ENCODE measurements at places on chromosomes 1 and 21. TPM values are rescaled to one million over a fixed set of nuclear protein-coding genes. Genes with fewer than 3 reads are reported as not detected.

GRCh38 chr1:111920221-111921024, 69.0 kb downstream of the KCND3 start:
- DNase-seq, result no peak

DNA sequence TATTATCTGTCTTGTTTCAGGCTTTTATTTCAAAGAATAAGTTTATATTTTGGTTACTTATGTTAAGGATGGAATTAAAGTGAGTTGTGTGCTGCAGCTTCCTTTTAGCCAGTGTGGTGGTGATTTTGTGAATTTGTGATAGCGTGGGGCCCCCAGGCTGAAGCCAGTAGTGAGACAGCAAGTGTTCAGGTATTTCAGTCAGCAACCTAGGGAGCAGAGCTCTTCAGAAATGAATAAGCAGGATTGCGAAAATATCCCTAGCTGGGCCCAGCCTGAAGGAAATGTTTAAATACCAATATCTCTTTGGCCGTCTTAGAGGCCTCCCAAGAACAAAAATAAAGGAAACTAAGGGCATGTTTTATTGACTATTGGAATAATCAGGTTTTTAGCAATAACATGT, 150.8 kb upstream of the C1orf105 start:
- DNase-seq, result no peak

DNA sequence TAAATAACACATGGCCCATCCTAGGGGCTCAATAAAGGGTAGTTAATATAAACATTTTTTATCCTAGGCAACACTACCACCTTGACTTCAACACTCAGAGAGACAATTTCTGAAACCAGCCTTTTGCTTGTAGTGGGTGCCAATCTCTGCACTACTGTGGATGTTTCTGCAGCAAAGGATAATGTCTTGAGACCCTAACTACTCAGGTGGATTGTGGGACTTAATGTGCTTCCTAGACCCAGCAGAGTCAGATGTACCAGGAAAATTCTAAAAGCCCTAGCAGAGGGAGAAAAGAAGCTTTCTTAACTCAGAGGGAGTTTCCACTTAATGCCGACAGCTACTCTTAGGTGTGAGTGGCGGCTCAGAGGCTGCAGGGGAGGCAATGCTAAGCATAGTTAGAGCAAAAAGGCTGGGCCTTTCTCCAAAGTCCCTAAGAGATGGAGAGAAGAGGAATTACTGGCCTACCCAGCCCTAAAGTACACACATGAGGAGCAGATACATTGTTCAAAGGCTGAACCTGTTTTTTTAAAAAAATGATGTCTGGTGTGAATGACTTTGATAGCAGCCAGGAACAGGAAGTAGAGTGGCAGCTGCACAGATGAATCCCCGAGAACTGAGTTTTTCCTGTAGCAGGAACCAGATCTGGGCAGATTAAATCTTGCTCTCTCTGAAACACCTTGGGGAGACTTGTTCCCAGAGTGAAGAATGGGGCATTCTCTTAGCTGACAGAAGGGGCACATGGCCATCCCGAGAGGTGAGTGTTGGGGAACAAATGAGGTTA, 33.5 kb upstream of the ABCD3 start:
- DNase-seq, result no peak

DNA sequence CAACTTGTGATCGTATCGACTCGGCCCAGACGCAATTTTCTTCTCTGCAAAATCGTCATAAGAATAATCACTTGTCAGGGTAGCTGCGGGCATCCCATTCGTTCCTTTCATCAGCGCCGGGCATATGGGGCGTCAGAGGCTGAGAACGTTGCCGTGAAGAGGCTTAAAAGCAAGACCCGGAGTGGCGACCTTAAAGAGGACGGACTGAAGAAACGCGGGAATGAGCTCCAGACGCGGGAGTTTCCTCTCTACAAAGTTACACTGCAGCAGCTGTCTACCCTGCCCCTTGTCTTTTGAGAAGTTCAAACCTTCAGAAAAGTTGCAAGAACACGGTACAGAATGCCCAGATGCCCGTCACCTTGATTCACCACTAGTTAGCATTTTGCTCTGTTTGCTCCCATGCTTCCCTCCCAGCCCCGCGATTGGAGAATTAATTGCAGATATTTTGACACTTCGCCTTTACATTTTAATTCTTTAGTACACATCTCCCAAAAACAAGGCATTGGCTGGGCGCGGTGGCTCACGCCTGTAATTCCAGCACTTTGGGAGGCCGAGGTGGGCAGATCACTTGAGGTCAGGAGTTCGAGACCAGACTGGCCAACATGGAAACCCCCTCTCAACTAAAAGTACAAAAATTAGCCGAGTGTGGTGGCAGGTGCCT, 967 bp downstream of the CENPS start:
- no peak for DNase-seq

DNA sequence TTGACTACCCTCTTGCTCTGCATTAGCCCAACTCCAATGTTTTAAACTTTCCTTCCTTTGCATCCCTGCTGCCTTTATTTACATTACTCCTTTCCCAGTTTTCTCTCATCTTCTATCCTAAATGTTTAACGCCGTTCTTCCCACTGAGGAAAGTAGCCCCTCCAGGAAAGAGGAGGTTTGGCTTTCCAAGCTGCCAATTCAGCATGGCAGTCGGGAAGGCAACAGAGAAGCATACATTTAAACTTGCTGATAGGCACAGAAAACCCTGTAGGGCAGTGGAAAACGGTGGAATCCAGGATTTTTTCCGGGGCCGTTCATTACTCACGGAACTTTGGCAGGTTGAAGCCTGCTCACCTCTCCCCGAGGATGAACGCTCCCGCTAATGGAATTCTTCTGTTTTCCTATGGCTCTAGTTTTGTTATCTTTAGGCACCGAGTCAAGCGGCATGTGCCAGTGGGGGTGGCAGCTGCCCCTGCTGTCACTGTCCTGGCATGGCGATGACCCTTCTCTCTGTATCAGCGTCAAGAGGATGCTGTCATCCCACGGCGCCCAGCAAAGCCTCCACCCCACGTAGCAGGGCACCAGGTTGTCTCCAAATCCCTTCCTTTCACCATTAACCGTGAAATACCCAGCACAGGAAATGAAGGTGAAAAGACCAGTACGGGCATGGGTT, 48.3 kb downstream of the ZBTB18 start:
- no peak for DNase-seq

GRCh38 chr1:54745274-54745673, 19.0 kb downstream of the PARS2 start:
- no peak for DNase-seq

DNA sequence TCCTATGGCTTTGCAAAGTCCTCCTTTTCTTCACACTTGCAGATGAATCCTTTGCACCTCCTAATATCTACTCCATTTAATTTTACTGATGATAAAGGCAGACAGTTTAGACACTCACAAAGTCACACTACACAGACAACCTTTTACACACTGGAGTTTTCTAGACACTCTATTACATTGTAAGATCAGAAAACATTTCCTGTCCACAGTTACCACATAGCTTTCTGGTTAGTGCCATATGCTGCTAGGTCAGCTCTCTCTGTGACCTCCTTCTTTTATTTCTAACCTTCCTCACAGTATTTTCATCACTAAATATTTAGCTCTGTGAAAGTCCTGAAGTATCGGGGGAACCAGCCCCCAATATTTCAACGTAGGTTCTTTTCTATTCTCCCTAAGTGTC, 5.1 kb downstream of the SH2D1B start:
- DNase-seq, result no peak

DNA sequence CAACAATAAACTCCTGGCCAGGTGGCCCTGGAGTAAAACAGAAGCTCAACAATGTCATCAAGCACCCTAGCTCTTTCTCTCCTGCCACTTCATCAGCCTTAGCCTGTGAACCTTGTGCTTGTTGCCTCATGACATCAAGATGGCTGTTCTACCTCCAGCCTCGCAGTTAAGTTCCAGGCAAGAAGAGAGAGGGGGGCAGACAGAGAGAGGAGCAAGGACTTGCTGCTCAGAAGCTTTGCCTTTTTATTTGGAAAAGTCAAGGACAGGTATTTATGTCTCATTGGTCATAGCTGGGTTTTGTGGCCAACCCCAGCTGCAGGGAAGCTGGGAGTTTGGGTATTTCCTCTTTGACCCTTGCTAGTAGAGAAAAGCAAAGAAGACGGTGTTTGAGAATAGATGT, 60.3 kb upstream of the GADD45A start:
- DNase-seq, result no peak

DNA sequence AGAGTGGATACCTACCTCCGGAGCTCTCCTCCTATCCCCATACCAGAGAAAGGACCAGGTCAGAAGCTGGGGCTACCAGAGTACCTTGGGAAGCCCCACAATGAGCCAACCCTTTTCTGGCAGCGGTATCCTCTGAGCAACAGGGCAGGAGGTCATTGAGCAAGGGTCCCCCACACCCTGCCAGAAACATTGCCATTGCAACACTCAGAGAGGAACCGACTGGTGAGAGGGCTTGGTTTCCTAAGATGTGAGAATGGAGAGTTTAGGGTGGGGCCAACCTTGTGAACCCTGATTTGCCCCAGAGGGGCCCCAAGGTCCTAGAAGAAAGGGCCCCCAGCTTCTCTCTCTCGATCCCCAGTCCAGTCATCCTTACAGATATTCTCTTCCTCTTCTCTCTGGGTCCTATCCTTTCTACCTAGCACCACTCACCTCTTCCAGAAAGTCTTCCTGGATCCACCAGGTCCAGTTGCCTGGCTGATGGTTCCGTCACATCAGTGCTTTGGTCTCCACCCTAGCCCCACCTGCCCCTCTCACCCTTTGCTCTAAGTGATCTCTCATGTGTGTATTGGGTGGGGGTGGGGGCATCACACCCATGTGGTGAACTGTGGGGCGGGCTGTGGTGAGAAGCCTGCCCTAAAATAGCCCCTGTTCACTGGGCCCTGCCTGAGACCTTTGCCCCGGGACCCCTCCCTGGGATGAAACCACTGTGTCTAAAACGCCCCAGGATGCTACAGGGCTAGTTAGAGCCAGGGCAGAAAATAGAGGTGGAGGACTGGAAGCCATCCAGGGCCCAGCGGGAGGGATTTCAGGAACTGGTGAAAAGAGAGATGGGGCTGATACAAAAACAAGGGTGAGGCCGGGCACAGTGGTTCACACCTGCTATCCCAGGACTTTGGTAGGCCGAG, 8.7 kb downstream of the FGR start:
- no peak for DNase-seq

GRCh38 chr1:183461350-183461749, 10.9 kb upstream of the SMG7 start:
- no peak for DNase-seq

DNA sequence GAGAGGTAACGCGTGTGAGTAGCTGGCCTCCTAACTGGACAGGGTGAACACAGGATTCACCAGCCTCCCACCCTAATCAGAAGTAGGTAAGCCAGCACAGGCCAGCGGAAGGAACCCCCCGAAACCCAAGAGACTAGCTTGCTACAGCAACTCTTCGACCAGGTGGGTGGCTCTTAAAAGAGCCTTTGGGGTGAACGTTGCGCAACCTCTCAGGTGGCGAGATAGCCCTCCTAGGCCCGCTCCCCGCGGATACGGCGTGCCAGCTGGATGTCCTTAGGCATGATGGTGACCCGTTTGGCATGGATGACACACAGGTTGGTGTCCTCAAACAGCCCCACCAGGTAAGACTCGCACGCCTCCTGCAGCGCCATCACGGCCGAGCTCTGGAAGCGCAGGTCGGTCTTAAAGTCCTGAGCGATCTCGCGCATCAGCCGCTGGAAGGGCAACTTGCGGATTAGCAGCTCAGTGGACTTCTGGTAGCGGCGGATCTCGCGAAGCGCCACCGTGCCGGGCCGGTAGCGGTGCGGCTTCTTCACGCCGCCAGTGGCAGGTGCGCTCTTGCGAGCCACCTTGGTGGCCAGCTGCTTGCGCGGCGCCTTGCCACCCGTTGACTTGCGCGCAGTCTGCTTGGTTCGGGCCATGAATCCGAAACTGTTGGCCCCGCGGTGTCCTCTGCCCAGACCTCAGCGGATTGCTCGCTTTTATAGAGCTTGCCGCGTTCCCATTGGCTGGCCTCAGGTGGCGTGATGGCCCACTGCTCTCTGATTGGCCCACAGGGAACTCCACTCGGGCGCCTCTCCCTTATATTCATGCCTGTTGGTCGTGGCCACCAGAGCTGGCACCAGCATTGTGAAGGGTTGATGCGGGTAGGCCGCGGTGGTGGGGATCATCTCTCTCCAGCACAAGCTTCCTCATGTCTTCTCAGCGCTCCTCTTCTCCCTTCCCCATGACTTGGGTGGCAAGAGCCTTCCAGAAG, 8.3 kb upstream of the TRIM17 start:
- DNase-seq, result peak; percentile 69

DNA sequence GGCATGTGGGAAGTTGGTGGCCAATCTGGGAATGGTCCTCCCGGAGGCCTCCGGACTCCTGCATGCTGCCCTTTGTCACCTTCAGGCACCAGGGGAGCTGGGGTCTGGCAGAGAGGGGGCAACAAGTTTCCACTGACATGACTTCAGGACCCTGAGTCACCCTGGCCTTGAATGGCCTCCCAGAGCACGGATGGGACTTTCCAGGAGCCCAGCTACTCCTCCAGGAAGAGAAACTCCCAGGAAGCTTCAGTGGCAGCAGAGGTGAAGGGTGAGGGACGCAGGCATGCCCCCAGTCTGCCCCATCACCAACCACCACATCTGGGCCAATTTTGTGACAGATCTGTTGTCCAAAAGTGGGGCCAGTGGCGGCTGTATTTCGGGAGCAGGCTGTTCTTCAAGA, 55.9 kb upstream of the WASF2 start:
- no peak for DNase-seq

DNA sequence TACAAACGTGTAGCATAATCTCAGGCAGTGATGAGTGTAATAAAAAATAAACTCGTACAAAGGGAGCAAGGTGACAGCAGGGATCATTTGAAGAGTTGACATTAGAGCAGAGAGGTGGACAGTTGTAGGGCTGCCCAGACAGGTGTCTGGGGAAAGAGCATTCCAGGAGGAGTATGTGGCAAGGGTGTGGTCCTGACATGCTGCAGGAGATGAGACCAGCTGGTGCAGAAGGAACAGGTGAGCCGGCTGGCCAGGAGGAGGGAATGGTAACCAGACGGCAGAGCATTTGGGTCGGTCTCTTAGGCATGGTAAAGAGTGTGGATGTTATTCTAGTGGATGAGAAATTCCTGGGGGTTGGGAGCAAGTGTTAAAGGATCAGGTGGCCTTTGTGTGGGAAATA, 306.3 kb downstream of the LMX1A start:
- DNase-seq, result no peak

GRCh38 chr1:215081661-215082531, 641 bp upstream of the KCNK2 start:
- DNase-seq, result no peak

Gene SORT1
- 125 TPM for total RNA-seq

Gene OR2L13
- not detected for total RNA-seq

Gene EPHA2
- total RNA-seq, result 7.8 TPM

Gene KCND3
- total RNA-seq, result 24.6 TPM

Gene DNTTIP2
- total RNA-seq, result 77.8 TPM

Gene IFNLR1
- total RNA-seq, result 0.43 TPM

Gene UHMK1
- total RNA-seq, result 27.5 TPM

Gene PRELP
- 283 TPM for total RNA-seq

Gene LRRC3
- total RNA-seq, result 1.8 TPM

Gene GREM2
- 21.1 TPM for total RNA-seq

Gene CCDC30
- total RNA-seq, result 4.3 TPM

Gene MCOLN3
- total RNA-seq, result 0.46 TPM

Gene TRIM46
- 2.1 TPM for total RNA-seq

Gene KRTAP13-2
- not detected for total RNA-seq

Gene SDE2
- 18.0 TPM for total RNA-seq

Gene OR2T11
- total RNA-seq, result not detected

Gene HES3
- total RNA-seq, result not detected

Gene CLCA1
- not detected for total RNA-seq

Gene STRIP1
- total RNA-seq, result 27.2 TPM

Gene CELA3B
- total RNA-seq, result not detected

All from posterior vena cava (tissue), 2 donors.